ENCODE measurements at places on chromosomes 2 and 18.
A peak's percentile ranks its signal among the peaks of the same experiment; 100 is the strongest.

GRCh38 chr2:234363011-234363487 is 133.8 kb downstream of the ARL4C start:
- no peak for DNase-seq

GRCh38 chr2:215356948-215357461 is 45.1 kb downstream of the ATIC start:
- DNase-seq = no peak

DNA sequence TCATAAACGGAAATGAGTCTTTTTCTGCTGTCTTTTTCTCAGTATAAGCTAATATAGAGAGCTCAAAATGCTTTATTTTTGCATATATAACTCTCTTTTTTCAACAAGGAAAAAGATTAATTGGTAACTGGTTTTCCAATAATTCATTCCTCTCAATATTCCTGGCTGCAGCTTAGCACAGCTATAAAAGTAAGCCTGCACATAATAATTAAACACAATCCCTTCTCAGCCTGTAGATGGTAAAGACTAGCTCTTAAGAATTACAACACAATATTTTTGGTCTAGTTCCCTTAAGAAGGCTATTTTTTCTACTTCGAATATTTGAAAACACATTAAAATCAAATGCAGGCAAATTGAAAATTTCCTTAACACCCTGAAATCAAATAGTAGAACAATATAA is 258.0 kb downstream of the DOK6 start:
- DNase-seq = no peak

DNA sequence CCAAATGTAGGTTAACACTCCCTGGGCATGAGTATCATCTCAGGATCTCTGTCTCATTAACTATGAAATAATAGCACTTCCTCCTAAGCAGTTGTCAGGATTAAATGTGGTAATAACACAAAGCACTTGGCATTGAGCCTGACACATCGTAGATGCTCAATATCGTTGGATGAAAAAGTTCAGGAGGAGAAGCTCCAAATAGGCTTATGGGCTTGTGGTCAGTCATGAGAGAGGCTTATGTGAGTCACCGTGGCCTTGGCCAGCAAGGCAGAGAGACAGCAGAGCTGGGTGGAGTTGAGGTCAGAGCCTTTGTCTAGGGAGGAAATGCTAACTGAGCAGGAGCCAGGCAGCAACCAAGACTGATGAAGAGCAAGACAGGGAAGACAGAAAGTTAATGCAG is 68.3 kb upstream of the PPM1B start:
- no peak for DNase-seq

GRCh38 chr2:238187618-238188548 is 15.6 kb downstream of the ILKAP start:
- no peak for DNase-seq

DNA sequence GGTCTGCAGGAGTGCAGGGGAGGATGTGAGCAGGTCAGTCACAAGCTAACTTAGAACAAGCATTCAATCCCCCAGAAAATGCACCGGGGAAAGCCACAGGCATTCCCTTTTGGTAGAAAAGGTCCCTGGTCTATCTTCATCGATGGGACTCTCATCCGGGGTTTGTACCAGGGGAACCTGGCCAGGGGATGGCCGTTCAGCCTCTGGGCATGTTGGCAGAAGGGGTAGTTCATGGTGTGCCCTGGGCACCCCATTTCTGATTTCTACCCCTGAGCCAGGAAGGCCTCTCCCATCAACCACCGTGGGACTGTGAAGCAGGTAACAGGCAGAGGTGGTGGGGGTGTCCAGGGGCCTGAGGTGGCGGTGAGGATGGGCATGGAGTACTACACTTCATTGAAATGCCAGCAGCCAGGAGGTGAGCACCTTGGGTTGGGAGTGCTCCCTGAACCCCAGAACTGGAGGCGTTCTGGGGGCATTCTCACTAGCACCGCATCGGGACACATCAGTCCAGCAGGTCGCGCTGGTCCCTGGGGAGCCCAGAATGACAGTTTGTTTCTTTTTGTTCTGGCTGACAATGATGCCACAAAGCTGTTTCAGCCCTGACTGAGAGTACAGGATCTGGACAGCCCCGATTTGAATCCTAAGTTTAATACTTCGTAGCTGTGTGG is 172.3 kb downstream of the SMAD7 start:
- DNase-seq = no peak

GRCh38 chr2:11778923-11779757 is 32.7 kb downstream of the LPIN1 start:
- peak; percentile 90 for DNase-seq

- DNase-seq = no peak
Observed at GRCh38 chr2:54290356-54291025, 34.5 kb upstream of the TSPYL6 start.

DNA sequence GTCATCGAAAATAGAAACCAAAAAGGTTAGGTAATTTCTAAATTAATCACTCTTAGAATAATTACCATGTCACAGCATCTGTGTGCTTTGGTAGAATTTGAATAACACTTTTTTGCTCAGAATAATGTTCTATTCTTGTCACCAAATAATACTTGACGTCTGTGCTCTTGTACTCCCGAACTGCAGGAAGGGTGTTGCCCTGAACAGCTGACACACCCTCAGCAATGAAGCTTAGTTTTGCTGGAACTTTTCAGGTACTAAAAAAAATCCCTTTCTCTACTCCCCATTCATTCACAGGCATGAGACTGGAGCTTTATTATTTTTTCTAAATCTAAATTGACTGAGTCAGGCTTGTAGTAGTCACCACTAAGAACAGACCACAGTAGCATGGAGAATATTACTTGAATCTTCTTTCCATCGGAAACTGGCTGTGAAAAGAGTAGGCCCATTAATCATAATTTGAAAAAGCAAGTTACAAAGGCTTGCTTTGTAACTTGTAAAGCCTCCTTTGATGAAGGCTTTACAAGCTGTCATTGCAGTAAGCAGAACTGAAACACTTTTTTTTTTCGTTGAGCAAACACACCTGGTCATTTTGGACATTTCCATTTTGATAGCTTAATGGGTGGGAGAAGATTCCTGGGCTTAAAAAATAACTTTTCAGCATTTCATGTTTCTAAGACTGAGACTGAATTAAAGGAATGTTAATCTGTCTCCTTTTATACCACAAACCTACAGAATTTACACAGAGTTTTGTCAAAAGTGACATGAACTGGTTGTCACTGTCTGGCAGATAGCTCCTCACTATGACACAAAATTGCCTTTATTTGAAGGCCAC is 70.3 kb upstream of the PELI1 start:
- DNase-seq = no peak

DNA sequence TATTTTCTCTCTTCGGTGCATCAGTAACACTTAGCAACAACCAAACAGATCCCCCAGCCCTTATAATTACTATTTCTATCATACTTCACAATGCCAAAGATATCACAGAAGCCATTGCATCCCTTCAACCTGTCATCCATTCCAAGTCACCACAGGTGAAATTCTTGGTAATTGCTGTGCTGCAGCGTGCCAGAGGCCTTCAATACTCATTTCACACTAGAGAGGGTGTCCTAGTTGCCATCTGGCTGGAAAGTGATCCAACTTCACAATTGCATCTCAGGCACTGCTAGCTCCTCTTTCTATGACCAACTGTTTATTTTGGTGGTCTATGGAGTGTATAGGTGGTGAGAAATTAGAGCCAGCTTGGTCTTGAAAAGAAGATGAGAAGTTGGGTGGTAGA is 131.2 kb downstream of the NUP35 start:
- no peak for DNase-seq

DNA sequence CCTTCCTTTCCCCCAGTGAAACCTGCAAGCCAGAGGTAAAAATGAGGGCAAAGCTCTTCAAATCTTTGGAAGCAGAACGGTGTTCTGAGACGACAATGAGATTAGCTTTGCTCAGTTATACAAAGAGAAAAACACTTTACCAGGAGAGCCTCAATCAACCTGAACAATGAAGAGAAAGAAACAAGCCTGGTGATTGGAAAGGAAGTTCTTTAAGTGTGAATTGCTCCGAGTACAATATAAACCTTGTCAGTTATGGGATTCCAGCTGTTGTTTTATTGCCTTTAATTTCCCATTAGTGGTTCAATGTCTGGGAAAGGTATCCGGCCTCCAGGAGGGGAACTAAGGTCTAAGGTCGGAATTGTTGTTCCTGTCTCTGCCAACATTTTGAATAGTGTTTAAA is 901.6 kb downstream of the EPHA4 start:
- no peak for DNase-seq

DNA sequence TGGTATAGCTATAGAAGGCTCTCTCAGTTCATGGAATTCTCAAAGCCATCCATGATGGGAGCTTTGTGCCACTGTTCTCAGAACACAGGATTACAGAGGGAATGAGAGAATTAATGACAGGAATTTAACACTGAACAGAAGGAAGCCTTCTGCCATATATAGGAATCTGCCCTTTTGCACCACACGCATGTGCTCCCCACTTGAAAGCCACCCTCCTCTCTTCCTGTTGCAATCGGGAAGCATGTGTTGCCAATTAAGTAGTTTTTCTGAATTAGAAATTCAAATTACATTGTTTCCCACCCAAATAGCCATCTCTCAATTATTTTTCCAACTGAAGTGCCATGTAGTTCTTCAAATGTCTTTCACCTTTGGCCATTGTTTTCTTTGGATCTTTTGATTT is 71.3 kb downstream of the C1D start:
- no peak for DNase-seq

GRCh38 chr18:31776093-31776492 is 15.4 kb upstream of the SLC25A52 start:
- DNase-seq = no peak

GRCh38 chr2:69143748-69144360 is 130.9 kb downstream of the ANTXR1 start:
- no peak for DNase-seq

DNA sequence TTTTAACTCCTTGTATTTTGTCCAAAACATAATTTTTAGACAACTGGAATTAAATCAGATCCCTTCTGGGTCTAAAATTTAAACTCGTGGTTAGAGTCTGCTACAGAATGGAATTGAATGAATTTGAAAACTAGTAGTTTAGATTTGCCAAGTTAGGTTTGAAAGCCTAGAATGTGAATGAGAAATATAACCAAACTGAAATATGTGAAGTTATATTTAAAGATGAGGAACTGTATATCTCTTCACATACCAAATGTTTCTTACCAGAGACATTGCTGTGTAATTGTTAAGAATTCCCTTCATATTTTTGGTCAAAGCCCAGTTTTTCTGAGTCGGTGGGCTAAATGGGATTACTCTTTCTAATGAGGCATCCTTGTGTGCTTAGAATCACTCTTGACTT is 74.2 kb downstream of the LPIN1 start:
- DNase-seq = no peak

DNA sequence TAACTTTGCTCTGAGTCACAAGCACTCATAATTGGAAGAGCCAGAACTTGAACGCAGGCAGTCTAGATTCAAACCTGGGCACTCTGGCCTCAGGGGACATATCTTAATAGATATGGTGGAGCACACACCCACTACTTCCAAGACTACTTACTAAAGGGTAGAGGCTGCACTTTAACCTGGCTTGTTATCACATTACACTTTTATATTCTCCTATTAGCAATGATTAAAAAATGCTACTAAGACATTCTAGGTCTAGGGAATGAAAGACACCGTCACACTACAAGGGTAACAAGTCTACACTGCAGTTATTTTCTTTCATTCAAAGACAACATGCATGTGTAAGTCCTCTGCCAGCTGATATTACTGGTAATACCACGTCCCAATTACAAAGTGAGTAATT is 258.8 kb downstream of the ZNF521 start:
- no peak for DNase-seq

DNA sequence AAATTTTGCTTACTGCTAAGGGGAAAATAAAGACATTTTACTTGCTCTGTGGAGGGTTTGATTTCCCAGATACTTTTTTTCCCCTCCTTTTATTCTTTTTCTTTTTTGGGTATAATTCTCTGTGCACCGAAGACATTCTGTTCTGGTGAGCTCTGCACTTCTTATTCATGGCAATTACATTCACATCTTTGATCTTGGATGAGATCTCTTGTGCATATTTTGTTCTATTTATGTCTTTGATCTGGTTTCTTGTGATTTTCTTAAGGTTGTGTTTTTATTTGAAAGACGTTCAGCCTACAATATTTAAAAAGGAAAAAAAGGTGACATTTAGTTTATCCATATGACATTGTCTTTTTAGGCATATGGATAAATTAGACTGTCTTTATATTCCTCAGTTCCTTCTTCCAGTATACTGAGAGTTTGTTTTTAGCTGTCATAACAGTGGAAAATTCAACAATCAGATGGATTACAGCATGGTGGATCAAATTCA is 33.7 kb upstream of the EPHA4 start:
- no peak for DNase-seq

DNA sequence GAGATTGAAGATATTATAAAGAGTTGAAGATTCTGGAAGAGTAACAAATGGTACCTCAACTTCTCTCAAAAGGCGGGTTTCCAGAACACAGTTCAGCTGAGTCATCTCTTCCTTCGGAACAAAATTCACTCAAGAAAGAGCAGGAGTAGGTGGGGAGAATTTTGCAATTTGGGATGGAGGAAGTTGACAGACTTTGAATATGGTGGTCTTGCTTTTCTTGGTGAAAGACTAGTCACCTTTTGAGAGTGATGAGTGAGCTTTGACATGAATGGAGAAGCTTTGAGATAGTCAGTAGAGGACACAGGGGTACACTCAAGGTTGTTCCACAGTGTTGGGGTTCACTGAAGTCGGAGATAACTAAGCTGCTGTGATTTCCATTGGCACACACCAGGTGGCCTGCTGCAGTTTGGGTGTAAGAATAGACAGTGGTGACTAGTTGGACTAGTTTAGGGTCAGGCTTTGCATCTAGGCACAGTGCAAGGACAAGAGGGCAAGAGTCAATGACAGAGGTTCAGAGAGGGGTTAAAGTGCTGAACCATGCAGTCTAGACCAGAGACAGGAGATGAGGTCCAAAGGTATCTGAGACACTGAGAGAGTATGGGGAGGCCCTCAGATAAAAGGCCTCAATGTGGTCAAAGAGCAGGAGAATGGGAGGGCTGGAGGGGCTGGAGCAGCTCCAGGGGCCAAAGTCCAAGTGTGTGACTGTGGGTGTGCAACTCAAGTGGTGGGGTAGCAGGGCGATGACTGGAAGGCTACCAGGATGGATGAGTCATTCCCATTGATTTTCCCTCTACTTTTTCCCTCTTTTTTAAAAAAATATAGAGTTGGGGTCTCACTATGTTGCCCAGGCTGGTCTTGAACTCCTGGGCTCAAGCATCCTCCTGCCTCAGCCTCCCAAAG is 7.7 kb downstream of the CCL20 start:
- DNase-seq = no peak

DNA sequence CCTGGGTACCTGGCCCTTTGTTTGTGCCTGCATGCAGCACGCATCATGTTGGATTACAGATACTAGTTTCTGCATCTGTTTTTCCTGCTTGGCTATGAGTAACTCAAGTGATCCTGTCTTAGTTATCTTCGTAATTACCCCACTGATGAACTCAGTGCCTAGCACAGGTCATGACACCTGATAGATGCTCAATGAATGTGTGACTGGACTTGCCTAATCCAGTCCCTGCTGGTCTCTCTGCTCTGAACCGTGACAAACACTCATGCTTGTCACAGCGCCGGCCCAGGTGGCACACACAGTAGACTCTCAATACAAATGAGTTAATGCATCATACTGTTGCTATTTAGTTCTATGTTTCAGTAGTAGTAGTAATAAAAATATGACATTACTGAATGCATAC is 31.2 kb upstream of the NTSR2 start:
- no peak for DNase-seq

GRCh38 chr18:55465313-55465712 is 122.7 kb downstream of the TCF4 start:
- no peak for DNase-seq

- no peak for DNase-seq
Observed at GRCh38 chr2:45591073-45591472, 20.0 kb downstream of the SRBD1 start.
